ENCODE measurements at places on chromosomes 12 and 14.

DNA sequence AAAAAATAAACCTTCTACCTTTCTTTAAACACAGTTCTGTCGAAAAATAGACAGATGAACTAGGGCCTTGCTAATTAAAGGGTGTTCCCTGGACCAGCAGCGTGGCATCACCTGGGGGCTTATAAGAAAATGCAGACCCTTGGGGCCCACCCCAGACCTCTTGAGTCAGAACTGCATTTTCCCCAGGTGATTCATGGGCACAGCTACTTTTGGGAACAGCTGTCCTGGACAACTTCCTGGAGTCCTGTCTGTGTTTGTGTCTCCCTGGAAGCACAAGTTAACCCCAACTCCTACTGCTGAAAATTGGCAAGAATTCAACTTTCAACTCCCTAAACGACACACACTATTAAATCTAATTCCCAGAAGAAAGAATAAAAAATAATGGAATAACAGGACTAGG is 17.8 kb downstream of the FBLN5 start:
- no peak for DNase-seq

DNA sequence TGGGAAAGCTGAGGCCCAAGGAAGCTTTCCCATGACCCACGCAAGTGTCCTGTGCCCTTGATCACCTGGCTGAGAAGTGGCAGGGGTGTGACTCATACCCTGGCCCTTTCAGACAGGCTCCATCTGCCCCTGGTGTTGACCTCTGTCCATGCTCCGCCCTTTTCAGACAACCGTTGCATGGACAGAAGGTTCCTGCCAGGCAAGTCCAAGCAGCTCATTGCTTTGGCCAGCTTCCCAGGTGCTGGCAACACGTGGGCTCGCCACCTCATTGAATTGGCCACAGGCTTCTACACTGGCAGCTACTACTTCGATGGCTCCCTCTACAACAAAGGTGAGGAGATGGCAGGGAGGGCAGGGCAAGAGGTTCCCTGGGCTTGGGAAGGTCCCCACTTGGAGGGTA is 103.5 kb downstream of the WSCD2 start:
- DNase-seq = no peak

- no peak for DNase-seq
Observed at GRCh38 chr14:61675291-61675690, 20.0 kb upstream of the HIF1A start.

DNA sequence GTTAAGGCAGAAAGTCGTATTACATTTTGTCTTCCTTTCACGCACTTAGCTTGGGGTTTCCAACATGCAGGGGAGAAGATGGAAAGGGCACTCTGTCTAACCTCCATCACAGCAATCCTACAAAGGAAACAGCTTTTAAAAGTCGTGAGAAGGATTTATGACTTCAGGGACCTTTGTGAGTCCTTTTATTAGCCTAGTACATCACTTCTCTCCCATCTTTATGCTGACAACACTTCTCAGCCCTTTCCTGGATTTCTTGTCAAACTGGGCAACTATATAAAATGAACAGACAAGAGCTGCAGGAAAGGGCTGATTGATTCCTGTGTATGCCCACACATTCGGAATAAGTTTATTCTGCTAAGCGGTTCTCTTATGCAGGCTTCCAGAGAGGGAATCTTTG is 159.0 kb downstream of the DERA start:
- DNase-seq = no peak

- no peak for DNase-seq
Observed at GRCh38 chr14:30005114-30005808, 77.6 kb upstream of the PRKD1 start.

- DNase-seq = no peak
Observed at GRCh38 chr12:75087654-75088053, 122.0 kb downstream of the KCNC2 start.

DNA sequence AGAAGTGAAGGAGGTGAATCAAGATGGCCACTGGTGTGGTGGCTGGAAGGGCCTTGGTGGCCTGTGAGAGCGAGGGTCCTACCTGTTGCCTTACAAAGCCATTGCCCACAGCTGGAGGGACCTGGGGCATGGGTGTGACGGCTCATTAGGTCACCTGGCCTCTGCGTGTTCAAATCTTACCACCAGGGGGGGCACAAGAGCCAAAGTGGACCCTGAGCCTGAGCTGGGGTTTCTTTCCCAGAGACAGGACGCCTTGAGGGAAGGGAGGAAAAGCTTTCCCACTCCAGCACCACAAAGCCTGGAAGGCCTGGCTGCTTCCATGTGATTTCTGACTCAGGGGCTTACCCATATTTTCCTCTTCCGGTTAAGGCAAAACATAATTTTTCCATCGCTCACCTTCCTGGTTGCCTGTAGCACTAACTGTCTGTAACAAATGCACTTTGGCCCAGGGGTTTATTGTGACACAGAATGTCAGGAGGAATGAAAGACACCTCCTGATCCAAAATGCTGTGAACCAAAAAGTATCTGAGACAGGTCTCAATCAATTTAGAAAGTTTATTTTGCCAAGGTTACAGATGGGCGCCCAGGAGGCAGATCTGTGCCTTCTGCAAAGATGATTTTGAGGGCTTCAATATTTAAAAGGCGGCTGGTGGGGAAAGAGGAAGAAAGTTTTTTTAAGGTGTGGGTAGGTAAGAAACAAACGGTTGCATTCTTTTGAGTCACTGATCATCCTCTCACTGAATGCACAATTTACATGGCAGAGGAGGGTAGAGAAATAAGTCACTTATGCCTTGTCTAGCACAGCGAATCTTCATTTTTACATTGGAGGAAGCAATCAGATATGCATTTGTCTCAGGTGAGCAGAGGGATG is 4.3 kb upstream of the CD9 start:
- peak; percentile 58 for DNase-seq

- no peak for DNase-seq
Observed at GRCh38 chr14:68172216-68172615, 352.6 kb downstream of the RAD51B start.

- no peak for DNase-seq
Observed at GRCh38 chr14:37116933-37117849, 55.2 kb downstream of the SLC25A21 start.

GRCh38 chr12:117603316-117604113 is 242.1 kb upstream of the NOS1 start:
- DNase-seq = no peak

DNA sequence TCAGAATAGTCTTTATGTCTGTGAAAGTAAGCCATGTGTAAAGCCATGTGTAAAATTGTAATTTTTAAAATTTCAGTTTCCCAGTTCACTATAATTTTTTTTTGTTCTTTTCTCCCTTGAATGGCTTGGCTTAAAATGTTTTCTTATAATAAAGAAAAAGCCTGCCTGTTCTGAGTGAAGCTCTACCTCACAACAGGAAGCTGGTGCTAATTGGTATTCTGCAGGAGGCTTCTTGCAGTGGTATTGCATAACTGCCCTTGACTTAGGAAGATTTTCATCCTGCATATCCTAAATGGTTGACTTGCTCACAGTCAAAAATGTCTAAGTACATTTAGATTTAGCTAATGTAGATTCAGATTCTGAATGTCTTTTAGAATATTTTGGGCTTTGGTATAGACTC is 49.5 kb downstream of the ATP2A2 start:
- no peak for DNase-seq

- DNase-seq = no peak
Observed at GRCh38 chr14:102668291-102668873, 75.9 kb downstream of the RCOR1 start.

GRCh38 chr14:76951166-76951565 is 77.3 kb downstream of the IRF2BPL start:
- no peak for DNase-seq

DNA sequence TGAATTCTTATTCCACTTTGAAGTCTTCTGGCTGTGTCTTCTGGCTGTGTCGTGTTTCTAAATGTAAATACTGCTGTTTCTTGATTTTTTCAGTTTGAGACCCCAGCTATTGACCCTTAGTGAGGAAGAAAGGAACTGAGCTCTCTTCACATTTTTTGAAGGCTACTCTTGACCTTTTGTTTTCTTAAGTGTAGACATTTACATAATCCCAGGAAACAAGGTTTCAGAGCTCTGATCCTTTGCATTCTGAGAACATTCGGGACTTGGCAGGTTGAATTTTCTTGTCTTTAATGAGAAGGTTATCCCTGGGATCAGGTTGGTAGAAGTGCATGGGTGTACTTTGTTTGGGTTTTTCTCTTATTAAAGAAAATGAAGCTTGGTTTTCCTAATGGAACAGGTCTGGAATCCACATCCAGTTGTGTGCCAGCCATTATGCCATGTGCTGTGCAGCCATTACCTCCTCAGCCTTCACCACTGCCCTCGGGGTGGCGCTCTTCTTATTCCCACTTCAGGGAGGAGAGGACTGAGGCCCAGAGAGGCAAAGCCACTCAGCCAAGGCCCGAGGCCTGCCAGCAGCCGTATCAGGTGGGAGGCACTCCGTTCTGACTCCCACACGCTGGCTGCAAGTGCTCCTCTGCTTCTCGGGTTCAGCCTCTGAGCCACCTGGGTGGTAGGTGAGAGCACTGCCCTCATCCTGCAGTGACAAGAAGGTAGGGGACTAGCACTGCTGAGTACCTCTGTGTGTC is 120.9 kb downstream of the BEGAIN start:
- DNase-seq = no peak

DNA sequence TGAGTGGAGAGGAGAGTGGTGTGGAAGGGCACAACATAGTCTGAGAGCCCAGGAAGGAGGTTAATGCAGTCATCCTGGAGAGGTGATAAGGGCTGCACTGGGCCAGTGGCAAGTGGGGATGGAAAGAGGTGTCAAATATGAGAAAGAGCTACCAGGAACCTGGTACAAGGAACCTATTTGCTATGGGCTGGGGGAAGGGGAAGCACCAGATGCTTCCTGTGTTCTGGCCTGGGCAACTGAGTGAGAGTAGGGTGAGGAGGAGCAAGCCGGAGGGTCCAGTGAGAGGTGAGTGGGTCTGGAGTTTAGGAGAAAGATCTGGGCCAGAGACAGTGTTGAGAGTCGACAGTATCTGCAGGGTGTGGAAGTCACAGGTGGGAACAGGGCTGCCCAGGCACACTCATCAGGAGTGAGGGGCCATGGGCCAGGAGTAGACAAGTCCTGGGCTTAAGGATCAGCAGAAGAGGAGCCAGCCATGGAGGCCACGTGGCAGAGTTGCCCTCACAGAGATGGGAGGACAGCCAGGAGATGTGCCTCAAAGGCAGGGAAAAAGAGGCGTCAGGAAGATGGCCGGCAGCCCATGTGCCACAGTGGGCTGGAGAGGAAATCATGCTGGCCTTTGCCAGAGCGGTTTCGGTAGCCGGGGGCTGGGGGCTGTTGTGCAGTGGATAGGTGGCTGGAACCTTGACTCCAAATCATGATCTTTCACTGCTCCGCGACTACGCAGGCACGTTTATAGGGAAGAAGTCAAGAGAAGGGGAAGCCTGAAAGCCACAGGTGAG is 2.9 kb upstream of the AQP6 start:
- DNase-seq = no peak

DNA sequence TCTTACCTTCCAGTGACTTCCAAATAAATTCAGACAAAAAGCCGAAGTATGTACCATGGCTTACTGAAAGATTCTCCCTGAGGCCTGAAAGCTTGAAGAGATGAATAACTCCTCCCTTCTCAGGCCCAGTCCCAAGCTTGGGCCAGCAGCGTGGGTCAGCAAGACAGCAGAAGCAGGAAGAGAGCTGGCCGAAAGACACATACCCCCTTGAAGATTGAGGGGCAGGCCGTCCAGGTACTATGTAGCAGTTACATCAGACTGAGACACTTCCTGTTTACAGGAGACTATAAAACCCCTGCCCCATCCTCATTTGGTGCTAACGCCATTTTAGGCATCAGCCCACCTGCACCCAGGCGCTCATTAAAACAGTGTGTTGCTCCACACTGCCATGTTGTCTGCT is 15.0 kb downstream of the NDUFA12 start:
- no peak for DNase-seq
